ENCODE measurements at places on chromosomes 6 and 20.
A peak's percentile ranks its signal among the peaks of the same experiment; 100 is the strongest.

- DNase-seq = no peak
These were observed 42.3 kb downstream of the NINL start for GRCh38 chr20:25543068-25543467.

DNA sequence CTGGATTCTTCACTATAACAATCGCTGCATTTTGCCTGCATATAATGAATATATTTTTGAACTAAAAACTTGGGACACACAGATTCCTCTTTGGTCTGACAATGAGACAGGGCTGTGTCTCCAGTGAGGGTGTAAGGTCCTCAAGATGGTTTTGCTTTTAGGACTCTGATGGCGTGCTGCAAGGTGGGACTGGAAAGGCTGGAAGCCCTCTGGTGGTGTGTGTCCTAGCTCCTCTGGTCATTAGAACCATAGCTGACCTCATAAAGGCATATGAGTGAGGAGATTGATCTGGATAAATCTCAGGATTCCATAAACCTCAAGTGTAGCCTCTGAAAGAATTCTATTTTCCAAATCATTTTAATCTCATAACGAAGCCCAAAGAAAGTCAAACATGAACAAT, 108.4 kb upstream of the ASF1A start:
- DNase-seq = no peak

DNA sequence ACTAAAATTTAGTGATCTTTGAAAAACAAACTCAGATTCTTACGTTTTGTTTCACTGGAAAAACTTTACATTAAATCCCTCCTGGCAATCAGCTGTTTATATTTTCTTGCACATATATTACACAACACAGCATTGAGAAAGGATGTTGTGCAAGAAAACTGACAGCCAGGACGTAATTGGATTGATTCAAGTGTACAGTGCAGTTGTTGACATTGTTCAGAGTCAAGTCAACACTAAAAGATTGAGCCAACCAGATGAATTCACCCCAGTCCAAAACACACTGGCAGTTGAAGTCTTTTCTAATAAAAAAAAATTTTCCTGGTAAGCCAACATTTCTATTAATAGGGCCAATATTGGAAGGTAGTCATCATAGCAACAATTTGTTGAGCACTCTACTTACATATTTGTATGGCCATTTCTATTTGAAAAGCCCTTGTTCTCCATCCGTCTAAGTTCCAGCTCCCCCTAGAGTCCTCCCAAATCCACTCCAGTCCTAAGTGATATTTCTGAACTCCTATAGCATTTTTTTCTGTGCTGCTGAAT, 20.9 kb upstream of the VNN1 start:
- peak; percentile 22 for DNase-seq

GRCh38 chr6:45739058-45739457, 276.6 kb downstream of the CLIC5 start:
- DNase-seq = no peak

DNA sequence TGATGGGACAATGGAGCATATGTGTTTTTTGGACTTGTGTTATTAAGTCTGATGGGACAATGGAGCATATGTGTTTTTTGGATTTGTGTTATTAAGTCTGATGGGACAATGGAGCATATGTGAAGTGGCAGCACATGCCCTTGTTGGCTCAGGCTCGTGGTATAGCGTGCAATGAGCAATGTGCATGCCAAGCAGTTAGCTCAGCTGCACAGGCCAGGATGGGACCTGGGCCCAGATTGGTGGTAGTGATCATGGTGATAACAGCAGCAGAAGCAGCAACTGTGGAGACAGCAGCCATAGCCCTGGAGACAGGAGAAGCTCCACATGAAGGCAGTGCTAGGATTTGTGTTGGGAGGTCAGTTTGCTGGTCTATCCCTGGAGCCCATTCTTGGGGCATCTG, 61.1 kb downstream of the IL20RA start:
- DNase-seq = no peak

- no peak for DNase-seq
These were observed 188.3 kb downstream of the SASH1 start for GRCh38 chr6:148530976-148531375.

DNA sequence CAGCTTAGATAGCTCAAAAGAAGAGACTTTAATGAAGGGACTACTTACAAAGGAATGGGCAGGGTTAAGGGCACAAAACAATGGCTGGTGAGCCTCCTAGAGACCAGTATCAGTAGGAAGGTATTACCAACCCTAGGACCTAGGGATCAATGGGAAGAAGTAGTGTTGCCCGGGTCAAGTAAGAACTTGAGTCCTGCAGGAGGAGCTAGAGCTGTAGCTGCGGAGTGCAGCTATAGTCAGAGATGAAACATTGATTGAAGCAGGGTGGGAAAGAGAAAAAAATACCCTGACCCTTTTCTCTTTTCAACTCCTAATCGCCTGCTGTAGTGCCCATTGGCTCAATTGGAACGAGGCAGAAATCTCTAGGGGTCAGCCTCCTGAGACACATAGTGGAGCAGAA, 144.0 kb downstream of the FLRT3 start:
- DNase-seq = no peak

- peak; percentile 99 for DNase-seq
These were observed 4.4 kb upstream of the IFNGR1 start for GRCh38 chr6:137223370-137224131.

- no peak for DNase-seq
These were observed 239.6 kb downstream of the TFAP2C start for GRCh38 chr20:56868746-56869145.

GRCh38 chr6:27838945-27839625, 73.1 kb downstream of the OR2B2 start:
- no peak for DNase-seq

- no peak for DNase-seq
These were observed 52.5 kb upstream of the E2F3 start for GRCh38 chr6:20349225-20349624.

GRCh38 chr6:100185615-100186014, 191.6 kb upstream of the MCHR2 start:
- no peak for DNase-seq

- DNase-seq = no peak
These were observed 19.9 kb downstream of the TREML4 start for GRCh38 chr6:41247882-41248705.

DNA sequence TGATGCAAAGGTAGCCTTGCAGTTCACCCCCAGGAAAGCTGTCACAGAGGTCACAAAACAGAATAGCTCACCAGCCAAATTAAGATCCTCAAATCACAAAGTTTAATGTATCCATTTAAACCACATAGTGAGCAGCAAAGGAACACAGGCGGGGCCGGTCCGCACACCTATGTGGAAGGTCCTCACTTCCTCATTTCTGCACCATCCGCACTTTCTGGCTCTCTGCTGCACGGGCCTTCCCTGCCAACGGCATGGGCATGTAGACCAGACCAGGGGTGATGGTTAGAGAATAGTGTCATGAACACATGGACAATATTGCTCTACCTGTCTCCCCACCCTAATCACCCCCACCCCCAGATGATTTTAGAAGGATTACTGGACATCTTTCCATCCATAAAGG, 12.1 kb upstream of the TBXT start:
- DNase-seq = no peak

GRCh38 chr6:55397986-55398385, 70.7 kb downstream of the GFRAL start:
- no peak for DNase-seq

GRCh38 chr6:1393641-1394283, 4.4 kb downstream of the FOXF2 start:
- DNase-seq = no peak

DNA sequence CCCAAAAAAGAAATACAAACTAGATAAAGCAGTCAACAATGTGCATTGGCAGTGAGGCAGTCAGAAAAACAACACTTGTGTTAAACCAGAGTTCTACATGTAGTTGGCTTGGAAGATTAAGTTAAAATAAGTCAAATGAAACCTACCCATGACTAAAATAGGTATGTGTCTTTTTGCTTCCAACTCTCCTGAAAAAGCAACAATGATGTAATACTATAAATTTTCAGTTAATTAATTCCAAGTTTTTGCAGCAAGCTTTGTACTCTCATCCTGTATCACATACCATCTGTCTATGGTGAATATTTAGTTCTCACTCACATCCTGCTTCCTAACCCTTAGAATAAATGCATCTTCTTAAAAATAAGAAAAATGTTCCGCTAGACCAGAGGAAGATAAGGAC, 261.5 kb downstream of the KIF16B start:
- DNase-seq = no peak

DNA sequence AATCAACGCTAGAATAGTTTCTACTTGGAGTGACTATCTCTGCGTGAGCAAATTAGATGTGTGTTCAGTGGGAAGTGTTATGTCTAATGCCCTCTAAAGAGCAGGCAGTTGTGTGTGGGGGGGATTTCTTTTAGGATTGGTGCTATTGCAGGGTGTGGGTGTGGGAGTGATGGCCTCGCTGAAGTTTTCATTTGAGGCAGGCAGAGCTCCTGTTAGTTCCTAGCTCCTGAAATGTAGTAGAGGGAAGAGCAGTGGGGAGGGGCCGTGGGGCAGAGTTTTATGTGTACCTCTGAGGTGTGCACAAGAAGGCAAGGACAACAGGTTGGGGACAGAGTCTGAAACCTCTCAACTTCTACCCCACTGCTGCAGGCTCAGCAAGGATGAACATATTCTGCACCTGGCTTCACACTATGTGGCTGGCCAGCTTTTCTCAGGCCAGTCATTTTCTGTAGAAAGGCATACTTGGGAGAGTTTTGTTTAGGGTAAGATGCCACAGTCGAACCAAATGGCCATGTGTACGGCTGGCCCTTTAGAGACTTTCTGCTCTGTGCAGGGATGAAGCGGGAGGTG, 229.2 kb upstream of the SUPT3H start:
- no peak for DNase-seq

DNA sequence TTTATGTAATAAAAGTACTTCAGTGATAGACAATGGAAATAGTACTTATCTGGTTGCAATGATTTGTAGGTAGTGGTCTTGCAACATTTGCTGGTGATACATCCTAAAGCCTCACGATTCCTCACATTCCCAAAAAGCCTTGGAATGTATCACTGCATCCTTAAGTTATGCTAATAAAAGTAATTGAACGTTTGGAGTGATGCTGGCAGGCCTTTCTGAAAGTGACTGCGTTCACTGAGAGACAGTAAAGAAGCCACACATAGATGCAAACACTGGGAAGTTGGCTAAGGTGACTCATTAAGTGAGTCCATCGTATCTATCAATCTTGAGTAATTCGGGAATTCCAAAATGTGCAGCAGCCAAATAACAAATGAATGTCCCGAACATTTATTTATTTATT, 444.1 kb upstream of the SOX4 start:
- DNase-seq = no peak

DNA sequence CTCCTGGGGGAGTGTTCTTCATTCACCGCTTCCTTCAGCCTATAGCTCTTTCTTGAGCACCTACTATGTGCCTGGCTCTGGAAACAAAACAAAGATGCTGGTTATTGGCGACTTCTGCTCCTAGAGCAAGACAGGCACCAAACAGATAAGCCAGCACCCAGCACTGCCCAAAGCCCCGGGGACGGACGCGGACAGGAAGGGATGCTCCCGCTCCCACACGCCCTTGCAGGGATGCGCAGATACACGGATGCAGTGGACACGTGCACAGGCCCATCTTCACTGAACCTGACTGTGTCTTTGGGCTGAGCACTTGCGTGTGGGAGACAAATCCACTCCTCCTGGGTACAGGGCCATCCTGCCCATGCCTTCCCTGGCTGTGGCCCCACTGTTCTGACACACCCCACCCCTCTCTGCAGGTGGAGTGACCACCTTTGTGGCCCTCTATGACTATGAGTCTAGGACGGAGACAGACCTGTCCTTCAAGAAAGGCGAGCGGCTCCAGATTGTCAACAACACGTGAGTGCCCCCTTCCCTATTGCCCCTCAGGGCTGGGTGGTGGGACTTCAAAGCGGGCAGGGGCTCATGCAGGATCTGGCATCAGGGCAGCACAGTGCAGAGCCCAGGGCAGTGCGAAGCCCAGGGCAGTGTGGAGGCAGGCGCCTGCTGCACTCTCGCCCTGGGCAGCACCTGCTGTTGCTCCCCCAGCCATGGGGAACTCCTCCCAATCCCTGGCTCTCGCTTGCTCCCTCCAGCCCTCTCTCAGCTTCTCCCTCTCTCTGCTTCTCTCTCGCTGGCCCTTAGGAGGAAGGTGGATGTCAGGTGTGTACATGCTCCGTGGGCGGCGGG, 39.9 kb downstream of the SRC start:
- DNase-seq = no peak

DNA sequence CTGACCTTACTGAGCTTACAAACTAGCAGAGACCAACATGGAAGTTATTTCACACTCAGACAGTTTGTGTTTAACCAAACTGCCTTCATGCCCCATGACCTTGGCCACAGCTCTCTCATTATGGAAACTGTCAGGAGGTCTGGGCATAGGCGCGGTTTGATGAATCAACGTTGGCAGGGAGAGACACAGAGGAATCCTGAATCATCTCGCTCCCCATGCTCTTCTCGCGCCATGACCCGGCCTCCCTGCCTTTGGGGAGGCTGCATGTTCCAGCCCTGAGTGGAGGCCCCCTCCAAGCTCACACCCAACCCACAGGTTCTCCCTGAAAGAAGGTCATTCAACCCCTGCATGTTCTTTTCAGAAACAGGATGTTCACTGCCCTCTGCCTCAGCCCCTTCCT, 15.9 kb upstream of the GDAP1L1 start:
- DNase-seq = no peak

DNA sequence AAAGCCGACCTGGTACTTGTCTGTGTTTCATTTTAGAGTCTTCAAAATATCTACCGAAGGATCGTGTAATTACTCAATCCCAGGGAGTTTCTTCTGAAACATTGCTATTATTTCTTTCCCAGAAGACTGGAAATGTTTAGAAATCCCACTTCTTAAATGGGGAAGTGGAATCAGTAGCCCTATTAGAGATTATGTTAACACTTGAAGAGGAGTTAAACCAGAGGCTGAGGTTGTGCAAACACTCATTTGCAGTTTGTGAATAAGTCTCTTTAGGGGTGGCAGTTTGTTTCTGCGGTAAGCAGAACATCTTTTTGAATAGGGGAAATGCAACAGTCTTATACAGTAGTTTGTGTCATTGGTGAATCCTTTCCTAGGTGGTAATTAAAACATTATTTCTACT, 21.3 kb downstream of the DSP start:
- DNase-seq = peak; percentile 97

- no peak for DNase-seq
These were observed 3.7 kb downstream of the TNXB start for GRCh38 chr6:32105433-32105832.

DNA sequence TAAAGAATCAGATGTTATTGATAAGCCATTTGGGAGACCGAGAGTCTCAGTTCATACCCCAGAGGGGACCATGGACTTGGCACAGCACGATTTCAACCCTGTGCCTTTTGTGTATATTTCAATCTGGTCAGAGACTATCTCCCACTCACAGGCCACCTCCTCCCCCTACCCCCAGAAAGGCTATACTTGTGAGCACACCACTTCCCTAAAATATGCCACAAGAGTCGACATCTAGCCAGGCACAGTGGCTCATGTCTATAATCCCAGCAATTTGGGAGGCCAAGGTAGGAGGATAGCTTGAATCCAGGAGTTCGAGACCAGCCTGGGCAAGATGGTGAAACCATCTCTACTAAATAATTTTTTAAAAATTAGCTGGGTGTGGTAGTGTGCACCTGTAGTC, 13.6 kb upstream of the TCF15 start:
- DNase-seq = no peak

GRCh38 chr6:45696738-45697137, 318.9 kb downstream of the CLIC5 start:
- DNase-seq = no peak

- no peak for DNase-seq
These were observed 90.4 kb downstream of the FARS2 start for GRCh38 chr6:5351552-5352210.

- no peak for DNase-seq
These were observed 88.1 kb downstream of the GMPR start for GRCh38 chr6:16326531-16326930.

GRCh38 chr20:46631212-46631869, 19.9 kb downstream of the SLC13A3 start:
- DNase-seq = peak; percentile 89

Data from AML-193 (cell line).